ENCODE measurements at places on chromosomes 4 and X.

- DNase-seq = no peak
Observed at GRCh38 chrX:14851526-14851925, 21.3 kb downstream of the FANCB start.

- no peak for DNase-seq
Observed at GRCh38 chr4:169107528-169107927, 97.5 kb upstream of the CBR4 start.

GRCh38 chr4:138555584-138555983 lies 313.4 kb upstream of the SLC7A11 start:
- no peak for DNase-seq

- no peak for DNase-seq
Observed at GRCh38 chrX:87679849-87680248, 162.2 kb downstream of the KLHL4 start.

GRCh38 chr4:146371812-146372211 lies 149.9 kb downstream of the SLC10A7 start:
- DNase-seq = no peak

DNA sequence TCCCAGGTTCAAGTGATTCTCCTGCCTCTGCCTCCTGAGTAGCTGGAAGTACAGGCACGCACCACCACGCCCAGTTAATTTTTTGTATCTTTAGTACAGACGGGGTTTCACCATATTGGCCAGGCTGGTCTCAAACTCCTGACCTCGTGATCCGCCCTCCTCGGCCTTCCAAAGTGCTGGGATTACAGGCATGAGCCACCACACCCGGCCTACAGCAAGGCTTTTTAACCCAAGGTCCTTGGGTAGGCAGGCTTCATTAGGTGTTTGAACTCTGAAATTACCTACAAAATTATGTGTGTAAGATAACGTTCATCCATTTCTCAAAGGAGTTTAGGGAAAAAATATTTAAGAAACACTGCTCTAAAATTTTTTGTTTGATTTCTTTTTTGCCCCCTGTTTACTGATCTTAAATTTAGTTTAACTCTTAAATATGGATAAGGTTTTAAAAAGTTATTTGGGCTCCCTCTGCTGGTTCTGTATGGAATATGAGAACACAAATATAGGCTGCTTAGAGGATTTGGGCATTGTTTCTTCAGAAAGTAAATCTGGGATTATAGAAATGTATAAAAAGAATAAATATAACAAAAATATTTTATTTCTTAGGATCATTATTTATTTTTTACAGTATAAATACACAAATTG lies 92.8 kb downstream of the CBR4 start:
- DNase-seq = no peak

GRCh38 chr4:152115794-152116193 lies 355.0 kb upstream of the GATB start:
- DNase-seq = no peak

DNA sequence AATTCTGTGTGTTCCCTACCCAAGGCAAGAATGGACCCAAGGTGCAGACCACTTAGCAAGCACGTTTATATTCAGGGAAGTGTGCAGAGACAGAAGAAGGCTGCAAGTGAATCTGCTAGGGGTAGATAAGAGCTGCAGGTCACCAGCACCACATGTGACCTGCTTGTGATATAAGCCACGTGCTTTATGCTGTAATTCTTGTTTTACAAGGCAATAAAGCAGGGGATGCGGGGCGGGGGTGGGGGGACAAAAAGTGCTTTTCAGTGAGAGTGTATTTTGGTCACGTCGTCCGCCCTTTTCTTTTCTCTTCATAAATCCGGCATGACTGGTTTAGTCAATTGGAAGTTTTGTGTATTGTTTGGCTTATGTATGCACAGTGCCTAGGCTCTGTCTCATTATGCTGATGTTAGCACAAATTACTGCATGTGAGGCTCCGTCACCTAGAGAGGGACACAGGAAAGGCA lies 192.7 kb downstream of the RBMX2 start:
- no peak for DNase-seq

- DNase-seq = no peak
Observed at GRCh38 chr4:74654230-74654681, 140.1 kb downstream of the BTC start.

GRCh38 chr4:181158971-181159370 lies 1084.2 kb upstream of the TENM3 start:
- DNase-seq = no peak

DNA sequence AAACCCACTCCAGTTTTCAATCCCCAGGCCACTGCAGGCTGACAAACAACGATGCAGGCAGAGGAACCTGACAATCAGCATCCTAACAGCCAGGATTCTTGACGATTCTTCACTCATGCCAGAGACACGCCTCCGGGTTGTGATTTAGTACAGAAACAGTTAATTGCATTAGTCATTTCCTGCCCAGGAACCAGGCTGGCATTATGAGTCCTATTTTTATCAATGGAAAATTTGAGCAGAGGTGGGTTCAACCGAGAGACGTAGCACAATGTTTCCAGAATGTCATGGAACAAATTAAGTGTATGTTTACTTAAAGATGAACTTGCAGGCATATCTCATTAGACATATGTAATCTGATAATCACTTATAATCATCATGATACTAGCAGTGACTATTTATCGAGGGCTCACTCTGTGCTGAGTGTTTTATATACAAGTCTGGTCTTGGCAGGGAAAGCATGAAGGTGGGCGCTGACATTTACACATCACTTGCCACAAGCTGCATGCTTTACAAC lies 159.7 kb downstream of the NSUN7 start:
- no peak for DNase-seq

DNA sequence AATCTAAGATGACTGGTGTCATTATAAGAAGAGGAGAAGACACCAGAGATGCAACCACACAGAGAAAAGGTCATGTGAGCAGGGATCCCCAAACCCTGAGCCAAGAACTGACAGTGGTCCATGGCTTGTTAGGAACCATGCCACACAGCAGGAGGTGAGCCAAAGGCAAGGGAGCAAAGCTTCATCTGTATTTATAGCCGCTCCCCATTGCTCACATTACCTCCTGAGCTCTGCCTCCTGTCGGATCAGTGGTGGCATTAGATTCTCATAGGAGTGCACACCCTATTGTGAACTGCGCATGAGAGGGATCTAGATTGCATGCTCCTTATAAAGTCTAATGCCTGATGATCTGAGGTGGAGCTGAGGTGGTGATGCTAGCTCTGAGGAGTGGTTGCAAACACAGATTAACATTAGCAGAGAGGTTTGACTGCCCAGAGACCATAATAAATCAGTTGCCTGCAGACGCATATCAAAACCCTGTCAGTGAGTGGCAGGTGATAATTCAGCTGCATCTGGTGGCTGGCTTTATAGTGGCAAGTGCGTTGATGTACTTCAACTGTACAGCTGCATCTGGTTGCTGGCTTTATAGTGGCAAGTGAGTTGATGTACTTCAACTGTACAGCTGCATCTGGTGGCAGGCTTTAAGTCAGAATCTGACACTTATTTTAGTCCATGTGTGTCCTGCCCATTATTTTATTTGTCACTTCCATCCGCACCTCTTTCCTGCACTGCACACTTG lies 19.8 kb upstream of the CXCL2 start:
- no peak for DNase-seq
